ENCODE measurements at places on chromosomes 3 and 15.

DNA sequence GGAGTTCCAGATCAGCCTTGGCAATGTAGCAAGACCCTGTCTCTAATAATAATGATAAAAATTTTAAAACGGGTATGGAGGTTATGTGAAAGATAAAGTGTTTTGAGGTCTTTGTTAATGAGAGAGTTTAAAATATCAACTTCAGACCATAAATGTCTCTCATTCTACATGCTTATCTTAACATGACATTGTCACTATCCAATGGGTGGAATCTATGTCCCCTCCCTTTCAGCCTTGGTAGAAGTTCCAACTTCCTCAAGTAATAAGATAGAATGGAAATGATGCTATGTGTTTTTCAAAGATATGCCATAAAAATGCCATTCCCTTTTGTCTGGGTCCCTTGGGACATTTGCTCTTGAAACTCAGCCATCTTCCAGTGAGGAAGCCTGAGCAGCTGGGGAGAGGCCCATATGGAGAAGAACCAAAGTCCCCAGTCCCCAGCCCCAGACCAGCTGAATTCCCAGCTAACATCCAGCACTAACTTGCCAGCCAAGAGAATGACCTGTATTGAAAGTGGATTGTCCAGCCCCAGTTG lies 17.0 kb downstream of the RPSA start:
- DNase-seq, result no peak

- DNase-seq, result no peak
Observed at GRCh38 chr15:85500729-85501128, 120.3 kb downstream of the AKAP13 start.

DNA sequence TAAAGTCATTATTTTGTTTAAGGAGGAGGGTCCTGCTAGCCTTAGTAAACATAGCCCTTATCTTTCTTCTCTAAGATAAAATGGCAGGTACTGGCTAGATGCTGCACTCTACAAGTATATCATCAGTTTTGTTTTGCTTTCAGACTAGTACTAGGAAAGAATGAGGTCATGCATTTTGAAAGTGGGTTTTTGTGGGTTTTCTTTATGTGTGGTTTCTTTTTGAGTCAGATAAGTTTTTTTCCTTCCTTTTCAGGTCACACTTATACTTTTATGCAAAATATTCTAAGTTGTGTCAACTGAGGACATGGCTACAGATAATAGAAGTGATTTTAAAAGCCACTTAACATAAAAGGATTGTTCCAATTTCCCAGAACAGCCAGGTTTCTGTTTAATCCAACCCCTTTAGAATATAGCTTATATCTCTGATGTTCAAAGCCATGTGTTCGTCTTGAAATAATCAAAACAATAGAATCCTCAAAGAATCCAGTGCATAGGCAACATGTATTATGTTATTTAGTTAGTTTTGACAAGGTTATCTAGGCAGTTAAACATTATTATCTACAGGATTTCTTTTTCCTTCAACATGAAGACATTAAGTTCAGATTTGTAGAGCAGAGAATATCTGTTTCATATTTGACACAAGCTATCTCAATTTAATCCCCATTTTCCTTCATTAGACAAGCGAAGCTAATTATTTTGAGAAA lies 406.2 kb downstream of the RBMS3 start:
- DNase-seq, result no peak

DNA sequence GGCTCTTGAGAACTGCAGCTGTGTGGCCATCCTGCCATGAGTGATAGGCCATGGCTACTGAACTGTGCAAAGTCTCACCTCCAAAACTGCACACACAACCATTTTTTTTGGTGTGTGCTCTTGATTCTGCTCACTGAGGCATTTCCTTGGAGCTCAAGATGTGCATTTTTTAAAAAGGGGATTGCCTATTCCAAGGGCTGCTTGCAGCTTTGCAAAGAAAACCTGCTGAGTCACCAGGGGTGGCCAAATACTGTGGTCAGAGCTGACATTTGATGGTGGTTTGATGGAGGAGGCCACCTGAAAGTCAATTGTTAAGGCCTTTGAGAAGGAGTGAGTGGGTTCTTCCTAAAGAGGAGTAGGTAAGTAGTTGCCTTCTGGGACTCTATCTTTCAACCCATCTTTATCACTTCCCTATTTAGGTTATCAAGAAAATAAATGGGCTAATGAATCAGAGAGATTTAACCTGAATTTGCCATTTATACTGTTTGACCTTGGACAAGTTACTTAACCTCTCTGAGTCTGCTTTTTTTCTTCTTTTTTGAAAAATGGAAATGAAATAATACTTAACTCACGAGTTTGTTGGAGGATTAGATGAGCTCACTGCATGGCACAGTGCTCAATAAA lies 87.9 kb downstream of the CHST2 start:
- no peak for DNase-seq

DNA sequence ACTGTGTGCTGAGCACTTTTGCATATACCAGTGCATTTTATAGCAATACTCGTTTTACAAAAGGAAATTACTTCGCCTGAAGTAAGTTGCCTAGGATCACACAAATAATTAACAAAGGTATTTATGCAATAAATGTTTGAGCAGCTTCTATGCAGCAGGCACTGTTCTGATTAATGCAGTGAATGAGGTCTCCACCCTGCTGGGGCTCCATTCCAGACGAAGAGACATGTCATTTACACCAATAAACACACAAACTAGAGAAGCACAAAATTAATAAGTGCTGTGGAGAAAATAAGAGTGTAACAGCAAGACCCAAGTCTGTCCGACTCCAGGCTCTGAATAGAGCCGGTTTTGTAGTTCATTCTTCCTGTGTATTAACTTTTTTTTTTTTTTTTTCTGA lies 17.5 kb downstream of the NOX5 start:
- no peak for DNase-seq

GRCh38 chr3:125552401-125552800 lies 32.4 kb upstream of the SNX4 start:
- no peak for DNase-seq

- no peak for DNase-seq
Observed at GRCh38 chr3:149662240-149662887, 4.5 kb upstream of the WWTR1 start.

GRCh38 chr3:112303764-112304325 lies 9.8 kb upstream of the SLC9C1 start:
- peak; percentile 37 for DNase-seq

DNA sequence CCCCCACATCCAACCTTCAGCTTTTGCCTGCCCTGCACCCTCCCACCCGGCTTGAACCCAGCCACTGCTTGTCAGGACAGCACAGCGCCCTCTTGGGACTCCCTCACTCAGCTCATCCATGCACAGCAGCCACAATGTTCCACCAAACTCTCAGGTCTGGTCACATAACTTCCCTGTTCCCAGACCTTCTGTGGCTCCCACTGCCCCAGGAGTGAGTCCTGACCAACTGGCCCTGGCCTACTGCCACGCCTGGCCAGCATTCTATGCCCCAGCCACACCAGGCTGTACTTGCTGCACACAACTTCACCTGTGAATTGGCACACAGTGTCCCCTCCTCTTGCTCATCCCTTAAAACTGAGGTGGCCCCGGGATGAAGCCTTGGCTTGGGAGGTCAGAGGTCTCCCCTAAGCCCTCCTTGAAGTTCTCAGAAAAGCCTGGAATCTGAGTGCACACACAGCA lies 21.0 kb downstream of the PLXNB1 start:
- DNase-seq, result no peak

- DNase-seq, result no peak
Observed at GRCh38 chr3:78283994-78284393, 1244.1 kb downstream of the ROBO2 start.

- no peak for DNase-seq
Observed at GRCh38 chr15:28123408-28124023, 24.4 kb upstream of the OCA2 start.

- DNase-seq, result peak; percentile 15
Observed at GRCh38 chr15:31483986-31484951, 157.6 kb downstream of the KLF13 start.

GRCh38 chr15:88909956-88910831 lies 3.0 kb downstream of the MFGE8 start:
- no peak for DNase-seq

GRCh38 chr3:110859336-110859735 lies 212.3 kb upstream of the NECTIN3 start:
- no peak for DNase-seq

GRCh38 chr3:32121137-32121536 lies 14.7 kb downstream of the GPD1L start:
- DNase-seq, result no peak

- no peak for DNase-seq
Observed at GRCh38 chr15:96801576-96802150, 471.2 kb downstream of the NR2F2 start.

- no peak for DNase-seq
Observed at GRCh38 chr15:99983171-99983885, 250.1 kb upstream of the LYSMD4 start.

- no peak for DNase-seq
Observed at GRCh38 chr3:65855370-65856100, 183.2 kb downstream of the MAGI1 start.

DNA sequence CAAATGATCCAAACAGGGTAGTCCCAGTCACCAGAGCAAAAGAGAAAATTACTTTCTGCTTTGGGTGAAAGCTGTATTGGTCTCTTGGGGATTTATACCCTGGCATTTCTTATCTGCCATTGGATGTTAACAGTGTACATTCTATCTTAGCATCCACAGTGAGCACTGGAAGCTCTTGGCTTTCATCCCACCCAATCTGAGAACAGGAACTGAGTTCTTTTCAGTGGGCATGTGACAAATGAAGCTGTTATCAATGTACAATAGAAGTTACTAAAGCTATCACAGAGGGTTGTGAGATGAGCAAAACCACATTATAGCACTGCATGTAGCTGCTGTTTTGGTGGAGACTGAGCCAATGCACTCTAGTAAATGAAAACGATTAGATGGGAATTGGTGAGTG lies 300.7 kb downstream of the TUSC7 start:
- no peak for DNase-seq

- no peak for DNase-seq
Observed at GRCh38 chr15:80942266-80942665, 47.4 kb downstream of the MESD start.

- DNase-seq, result no peak
Observed at GRCh38 chr3:128870347-128870746, 9.1 kb upstream of the ACAD9 start.

DNA sequence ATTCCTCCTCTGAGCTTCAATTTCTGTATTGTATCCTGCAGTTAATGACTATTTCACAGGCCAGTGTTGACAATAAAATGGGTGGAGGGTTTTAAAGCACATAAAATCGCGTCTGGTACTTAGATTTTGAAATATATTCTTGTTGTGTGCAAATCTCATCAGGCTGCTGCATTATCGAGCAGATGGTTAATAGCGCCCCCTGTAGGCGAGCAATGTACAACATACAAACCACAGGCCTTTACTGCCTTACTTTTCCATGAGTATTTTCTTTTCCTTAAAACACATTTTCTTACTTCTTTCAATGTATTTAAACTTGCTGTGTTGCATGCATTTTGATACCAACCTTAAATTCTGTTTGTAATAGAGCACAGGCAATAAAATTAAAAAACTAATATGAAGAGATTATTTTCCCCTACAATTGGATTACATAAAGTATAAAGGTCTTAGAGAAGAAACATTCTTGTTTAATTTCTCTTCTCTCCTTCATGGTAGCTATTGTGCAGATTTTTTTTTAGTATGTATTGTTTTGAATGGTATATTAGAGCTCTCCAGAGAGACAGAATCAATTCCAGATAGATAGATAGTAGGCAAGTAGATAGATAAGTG lies 608.4 kb downstream of the CADM2 start:
- no peak for DNase-seq

DNA sequence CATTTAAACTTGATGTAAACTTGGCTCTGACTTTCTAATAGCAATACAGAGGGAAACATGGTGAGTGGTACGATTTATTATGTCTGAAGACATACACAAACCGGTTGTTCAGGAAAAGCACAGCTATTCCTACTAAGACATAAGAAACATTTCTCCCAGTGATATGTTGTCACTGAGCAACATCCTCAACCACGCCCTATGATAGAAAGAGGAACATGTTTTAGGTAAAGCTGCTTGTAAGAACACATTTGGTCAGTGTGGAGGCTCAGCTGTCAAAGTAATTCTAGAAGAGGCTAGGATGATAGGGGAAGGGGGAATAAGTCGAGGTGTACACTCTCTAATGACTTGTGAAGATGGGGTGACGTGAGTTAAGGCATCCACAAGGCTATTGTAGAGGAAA lies 42.7 kb upstream of the B3GNT5 start:
- no peak for DNase-seq

GRCh38 chr3:57939775-57940174 lies 68.4 kb upstream of the FLNB start:
- no peak for DNase-seq

DNA sequence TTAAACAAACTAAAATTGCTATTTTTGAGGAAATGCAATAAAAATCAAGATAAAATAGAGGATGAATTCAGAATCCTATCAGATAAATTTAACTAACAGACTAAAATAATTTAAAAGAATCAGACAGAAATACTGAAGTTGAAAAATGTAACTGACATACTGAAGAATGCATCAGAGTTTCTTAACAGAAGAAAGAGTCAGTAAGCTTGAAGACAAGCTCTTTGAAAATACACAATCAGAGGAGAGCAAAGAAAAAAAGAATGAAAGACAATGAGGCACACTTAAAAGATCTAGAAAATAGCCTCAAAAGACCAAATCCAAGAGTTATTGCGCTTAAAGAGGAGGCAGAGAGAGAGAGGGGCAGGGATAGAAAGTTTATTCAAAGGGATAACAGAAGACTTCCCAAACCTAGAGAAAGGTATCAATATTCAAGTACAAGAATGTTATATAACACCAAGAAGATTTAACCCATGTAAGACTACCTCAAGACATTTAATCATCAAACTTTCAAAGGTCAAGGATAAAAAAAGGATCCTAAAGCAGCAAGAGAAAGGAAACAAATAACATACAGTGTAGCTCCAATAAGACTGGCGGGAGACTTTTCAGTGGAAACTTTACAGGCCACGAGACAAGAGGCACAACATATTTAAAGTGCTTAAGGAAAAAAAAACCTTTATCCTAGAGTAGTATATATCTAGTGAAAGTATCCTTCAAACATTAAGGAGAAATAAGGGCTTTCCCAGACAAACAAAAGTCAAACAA lies 24.7 kb downstream of the PEAK1 start:
- DNase-seq, result no peak

DNA sequence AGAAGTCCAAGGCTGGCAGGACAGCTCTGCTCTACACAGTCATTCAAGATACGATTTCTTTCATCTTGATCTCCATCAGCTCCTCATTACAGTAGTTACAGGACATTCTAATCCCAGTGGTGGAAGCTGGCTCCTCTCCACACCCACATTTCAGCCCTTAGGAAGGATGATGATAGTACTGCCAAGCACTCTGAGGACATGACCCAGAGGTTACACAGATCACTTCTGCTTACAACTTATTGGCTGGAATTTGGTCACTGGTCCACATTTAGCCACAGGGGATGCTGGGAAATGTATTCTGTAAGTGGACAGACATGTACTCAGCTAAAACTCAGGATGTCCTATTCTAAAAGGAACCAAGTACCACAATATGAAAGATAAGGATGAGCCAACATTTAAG lies 77.1 kb downstream of the IQCH start:
- no peak for DNase-seq

Data from T-helper 2 cell (primary cell).